ENCODE measurements at places on chromosomes 5 and 9. TPM values are rescaled to one million over a fixed set of nuclear protein-coding genes. Genes with fewer than 3 reads are reported as not detected.

DNA sequence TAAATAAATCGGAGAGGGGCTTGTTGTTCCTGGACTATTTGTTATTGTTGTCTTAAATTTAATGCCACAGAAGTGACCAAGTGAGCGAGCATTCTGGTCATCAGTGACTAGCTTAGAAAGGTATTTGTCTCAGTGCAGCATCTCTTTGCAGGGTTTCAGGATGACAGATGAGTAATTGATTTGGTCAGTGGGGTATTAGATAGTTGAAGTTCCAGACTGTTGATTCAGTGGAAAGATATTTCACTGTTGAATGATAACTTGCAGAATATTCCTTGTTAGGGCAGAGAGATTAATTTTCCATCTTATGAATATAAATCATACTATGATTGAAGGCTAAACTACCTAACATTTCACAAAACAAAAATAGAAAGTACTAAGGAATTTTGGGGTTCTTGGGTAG, 122.4 kb downstream of the TRIO start:
- no peak for DNase-seq

GRCh38 chr9:114434878-114435311, 47.1 kb upstream of the AKNA start:
- no peak for DNase-seq

DNA sequence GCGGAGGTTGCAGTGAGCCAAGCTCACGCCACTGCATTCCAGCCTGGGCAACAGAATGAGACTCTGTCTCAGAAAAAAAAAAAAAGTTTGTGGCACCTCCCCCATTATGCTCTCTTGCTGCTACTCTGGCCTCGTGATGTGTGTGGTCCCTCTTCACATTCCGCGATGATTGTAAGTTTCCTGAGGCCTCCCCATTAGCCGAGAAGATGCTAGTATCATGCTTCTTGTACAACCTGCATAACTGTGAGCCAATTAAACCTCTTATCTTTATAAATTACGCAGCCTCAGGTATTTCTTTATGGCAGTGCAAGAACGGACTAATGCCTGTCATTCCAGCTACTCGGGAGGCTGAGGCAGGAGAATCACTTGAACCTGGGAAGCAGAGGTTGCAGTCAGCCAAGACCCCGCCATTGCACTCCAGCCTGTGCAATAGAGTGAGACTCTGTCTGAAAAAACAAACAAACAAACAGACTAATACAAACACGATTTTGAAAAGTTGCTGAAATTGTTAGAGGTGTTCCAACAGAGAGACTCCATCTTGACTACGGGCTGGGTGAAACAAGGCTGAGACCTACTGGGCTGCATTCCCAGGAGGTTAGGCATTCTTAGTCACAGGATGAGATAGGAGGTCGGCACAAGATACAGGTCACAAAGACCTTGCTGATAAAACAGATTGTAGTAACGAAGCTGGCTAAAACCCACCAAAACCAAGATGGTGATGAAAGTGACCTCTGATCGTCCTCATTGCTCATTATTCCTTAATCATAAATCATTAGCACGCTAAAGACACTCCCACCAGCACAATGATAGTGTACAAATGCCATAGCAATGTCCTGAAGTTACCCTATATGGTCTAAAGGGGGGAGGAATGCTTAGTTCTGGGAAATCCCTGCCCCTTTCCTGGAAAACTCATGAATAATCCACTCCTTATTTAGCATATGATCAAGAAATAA, 8.3 kb upstream of the AFF4 start:
- no peak for DNase-seq

GRCh38 chr9:111970827-111971226, 74.2 kb downstream of the UGCG start:
- DNase-seq = no peak

- DNase-seq = no peak
These were observed 7.8 kb upstream of the DELE1 start for GRCh38 chr5:141915881-141916336.

- DNase-seq = no peak
These were observed 307.2 kb downstream of the HTR1A start for GRCh38 chr5:63655043-63655442.

SPATA24 gene
- 13.3 TPM for polyA plus RNA-seq

DNA sequence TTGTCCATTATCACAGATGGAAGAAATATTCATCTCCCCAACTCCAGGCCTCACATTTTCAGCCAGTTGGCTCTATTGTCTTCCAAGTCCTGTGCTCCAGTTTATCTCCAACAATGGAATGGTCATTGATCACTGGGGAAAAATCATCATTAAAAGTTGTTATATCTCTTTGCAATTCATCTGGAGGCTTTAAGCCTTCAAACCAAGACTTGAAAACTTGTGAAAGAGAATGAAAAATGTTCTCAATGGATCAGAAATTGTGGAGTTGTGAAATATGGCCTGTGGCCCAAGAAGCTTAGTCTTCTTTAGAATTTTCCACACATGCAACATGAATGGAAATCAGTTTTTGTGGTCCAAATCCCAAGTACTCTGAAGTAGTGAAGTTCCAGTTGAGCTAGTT, 569.6 kb downstream of the EBF1 start:
- no peak for DNase-seq

DNA sequence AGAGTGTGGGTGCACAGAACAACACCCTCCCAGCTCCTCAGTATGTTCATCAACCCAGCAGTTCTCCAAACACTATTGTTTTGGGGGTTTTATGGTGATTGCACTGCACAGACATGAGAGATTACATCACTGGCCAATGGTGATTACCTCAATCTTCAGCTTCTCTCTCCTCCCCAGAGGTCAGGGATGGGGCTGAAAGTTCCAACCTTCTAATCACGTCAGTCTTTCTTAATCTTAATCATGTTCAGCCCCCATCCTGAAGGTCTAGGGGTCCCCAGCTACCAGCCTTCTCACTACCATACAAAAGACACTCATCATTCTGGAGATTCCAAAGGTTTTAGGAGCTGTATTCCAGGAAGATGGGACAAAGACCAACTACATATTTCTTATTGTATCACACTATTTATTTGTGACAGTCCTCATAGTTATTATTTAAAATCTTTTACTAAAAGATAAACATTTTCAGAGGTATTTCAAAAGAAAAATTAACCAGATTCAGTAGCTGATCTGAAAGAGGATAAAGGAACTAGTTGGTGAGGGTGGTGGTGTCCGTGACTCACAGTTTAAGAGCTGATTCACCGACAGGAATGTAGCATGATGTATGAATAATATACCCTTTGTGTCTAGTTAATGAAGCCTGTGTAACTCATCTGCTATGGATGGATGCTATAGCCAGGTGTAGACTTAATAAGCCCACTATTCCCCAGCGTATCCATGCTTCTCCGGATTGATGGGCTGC, 35.6 kb downstream of the RASEF start:
- DNase-seq = no peak

GGTA1 gene
- 19.4 TPM for polyA plus RNA-seq

DNA sequence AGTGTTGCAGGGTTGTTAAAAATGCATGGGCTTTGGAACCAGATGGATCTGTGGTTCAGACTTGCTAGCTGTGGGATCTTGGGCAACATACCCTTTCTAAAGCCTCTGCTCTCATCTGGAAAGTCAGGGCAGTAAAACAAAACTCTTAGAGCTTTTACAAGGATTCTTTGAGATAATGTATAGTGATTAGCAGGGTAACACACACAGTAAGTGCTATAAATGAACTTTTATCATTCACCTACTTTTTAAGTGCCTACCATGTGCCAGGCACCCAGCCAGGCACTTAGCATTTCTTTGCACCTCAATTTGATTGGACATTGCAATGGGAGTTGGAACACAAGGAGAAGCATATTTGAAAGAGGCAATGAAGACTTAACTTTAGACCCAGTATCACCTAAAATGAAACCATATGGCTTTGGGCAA, 208.6 kb upstream of the PAPPA start:
- DNase-seq = no peak

CCL27 gene
- 1.1 TPM for polyA plus RNA-seq

- DNase-seq = no peak
These were observed 307.6 kb downstream of the ARL15 start for GRCh38 chr5:54002779-54003178.

C9orf50 gene
- polyA plus RNA-seq = 0.27 TPM

GRCh38 chr9:16112116-16112515, 559.3 kb downstream of the CCDC171 start:
- DNase-seq = no peak

- DNase-seq = no peak
These were observed 29.1 kb downstream of the LMX1B start for GRCh38 chr9:126642839-126643238.

GRCh38 chr5:13246053-13246452, 698.4 kb downstream of the DNAH5 start:
- no peak for DNase-seq

DNA sequence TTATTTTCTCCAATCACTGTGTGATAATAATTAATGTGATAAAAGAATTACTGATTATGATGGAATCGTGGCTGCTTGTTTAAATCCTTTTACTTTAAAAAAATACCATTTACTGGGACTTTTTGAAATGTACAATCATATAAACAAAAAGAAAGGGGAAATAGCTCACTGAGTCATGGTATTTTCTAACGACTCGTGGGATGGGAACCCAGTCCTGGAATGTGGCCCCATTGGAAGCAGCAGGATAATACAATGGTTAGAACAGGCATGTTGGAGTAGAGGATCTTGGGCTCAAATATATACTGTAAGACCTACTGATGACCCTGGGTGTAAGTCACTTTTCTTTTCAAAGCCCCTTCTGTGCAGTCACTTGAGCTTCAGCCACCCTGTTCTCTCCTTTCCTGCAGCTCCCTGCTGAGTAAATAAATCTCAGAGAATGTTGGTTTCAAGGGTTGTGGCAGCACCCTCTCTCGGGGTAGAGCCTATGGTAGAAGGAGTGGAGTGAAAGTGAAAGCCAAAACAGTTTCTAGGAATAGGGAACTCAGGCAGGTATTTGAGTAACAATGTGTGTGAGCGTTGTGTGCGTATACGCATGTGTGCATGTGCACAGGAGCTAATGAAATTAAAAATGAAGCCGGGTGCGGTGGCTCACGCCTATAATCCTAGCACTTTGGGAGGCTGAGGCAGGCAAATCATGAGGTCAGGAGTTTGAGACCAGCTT, 40.8 kb upstream of the LARP1 start:
- DNase-seq = no peak

SNX18 gene
- 60.3 TPM for polyA plus RNA-seq

OLFM1 gene
- polyA plus RNA-seq = 3.6 TPM

TNPO1 gene
- polyA plus RNA-seq = 86.3 TPM

DNA sequence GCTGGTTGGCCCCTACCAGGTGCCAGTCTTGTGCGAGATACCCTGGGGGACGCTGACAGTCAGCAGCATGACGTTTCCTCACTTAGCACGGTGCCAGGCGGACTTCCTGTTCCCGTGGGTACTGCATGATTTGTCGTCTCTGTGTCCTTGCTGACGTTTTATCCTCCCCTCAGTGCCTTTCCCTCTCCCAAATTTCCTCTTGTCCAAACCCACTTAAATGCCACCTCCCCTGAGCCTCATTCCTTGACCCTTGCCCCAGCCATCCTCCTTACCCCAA, 60.6 kb upstream of the SAP30L start:
- DNase-seq = no peak

RNF208 gene
- 15.3 TPM for polyA plus RNA-seq

GRCh38 chr5:78661691-78662090, 13.1 kb upstream of the LHFPL2 start:
- DNase-seq = no peak

ACOT12 gene
- 0.60 TPM for polyA plus RNA-seq

DNA sequence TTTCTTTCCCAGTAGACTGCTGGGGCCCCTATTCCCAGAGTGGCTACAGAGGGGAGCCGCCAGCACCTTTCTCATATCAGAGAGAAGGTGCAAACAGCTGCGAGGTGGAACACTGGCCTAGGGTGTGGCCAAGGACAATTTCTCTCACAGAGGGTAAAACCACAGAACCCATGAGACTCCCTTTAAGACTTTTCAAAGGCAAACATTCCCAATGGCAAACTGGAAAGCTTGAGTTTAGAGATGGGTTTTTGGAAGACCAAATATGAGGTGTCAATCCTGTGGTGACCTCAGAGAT, 335.1 kb upstream of the PIK3R1 start:
- no peak for DNase-seq

DNA sequence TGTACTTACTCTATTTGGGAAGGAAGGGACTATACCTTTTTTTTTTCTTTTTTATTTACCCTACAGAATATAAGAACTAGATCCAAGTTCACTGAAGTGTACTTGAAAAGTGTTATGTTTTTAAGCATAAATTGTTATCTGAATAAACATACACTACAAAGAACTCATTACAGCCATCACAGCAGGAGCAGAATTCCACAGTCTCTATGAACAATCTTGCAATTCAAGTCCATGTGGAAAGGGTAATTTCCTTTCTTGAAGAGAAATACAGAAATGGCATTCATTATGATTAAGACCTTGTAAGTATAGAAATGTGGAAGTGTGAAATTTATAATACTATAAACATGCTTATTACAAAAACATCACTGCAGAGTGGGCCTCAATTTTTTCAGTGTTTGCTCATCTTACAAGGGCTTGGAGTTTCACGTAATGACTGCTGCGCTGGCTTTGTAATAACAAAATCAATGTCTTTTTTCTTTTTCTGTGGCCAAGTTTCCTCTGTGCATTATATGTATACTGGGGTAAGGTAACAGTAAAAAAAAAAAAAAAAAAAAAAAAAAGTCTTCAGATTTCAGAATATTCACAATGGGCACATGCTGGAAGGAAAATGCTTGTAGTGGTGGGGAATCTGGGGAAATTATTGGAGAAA, 77.0 kb upstream of the GNA14 start:
- no peak for DNase-seq

LRRC19 gene
- polyA plus RNA-seq = 0.38 TPM

DND1 gene
- not detected for polyA plus RNA-seq

- no peak for DNase-seq
These were observed 92.4 kb upstream of the CXCL14 start for GRCh38 chr5:135671052-135671705.

- DNase-seq = no peak
These were observed 39.6 kb upstream of the RXRA start for GRCh38 chr9:134286471-134287245.

PCDHB7 gene
- 4.0 TPM for polyA plus RNA-seq

- DNase-seq = no peak
These were observed 26.4 kb downstream of the PTPN3 start for GRCh38 chr9:109471475-109472393.

GRCh38 chr9:98949565-98949964, 5.9 kb downstream of the COL15A1 start:
- DNase-seq = no peak

GRCh38 chr9:136728548-136729123, 14.1 kb downstream of the LCN10 start:
- no peak for DNase-seq

NOL8 gene
- 37.7 TPM for polyA plus RNA-seq

GRIA1 gene
- polyA plus RNA-seq = 1.9 TPM

FOXI1 gene
- 5.2 TPM for polyA plus RNA-seq

- no peak for DNase-seq
These were observed 240.3 kb downstream of the AGTPBP1 start for GRCh38 chr9:85501456-85501855.

Data from left renal pelvis (tissue), 4 donors.